Adrenal gland (tissue), 19 donors: ENCODE measurements at places on chromosomes 5 and 9. TPM values are rescaled to one million over a fixed set of nuclear protein-coding genes. Genes with fewer than 3 reads are reported as not detected.
A peak's percentile ranks its signal among the peaks of the same experiment; 100 is the strongest.

ANKRD34B gene
- polyA plus RNA-seq: not detected

LMAN2 gene
- 97.4 TPM for polyA plus RNA-seq

DNA sequence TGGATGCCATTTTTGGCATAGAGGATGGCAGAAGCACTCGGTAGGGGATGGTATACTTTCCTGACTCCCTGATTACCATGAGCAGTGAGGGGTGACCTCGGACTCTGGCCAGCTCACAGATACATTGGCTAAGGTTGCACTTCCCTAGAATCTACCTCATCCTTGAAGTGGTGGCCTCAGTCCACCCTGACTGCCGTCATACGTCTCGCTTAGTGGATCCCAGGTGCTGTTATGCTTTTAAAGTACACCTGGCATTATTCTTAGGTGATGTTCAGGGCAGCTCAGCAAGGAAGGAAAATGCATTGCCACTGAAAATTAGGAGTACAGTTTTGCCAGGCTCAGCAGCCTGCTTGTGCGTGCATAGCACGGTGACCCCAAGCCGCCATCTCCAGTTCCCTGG is 87.3 kb downstream of the SYK start:
- no peak overlapping the region for H3K4me3 ChIP-seq
- H3K27me3 ChIP-seq: no peaks in the 10 kb centered on the region
- no peak overlapping the region for H3K27ac ChIP-seq

ENHO gene
- polyA plus RNA-seq: 0.24 TPM

- H3K4me3 ChIP-seq: no peak overlapping the region
- no peaks in the 10 kb centered on the region for H3K36me3 ChIP-seq
- H3K4me1 ChIP-seq: no peaks in the 10 kb centered on the region
- H3K27ac ChIP-seq: no peak overlapping the region
- DNase-seq: peak; percentile 46
Measured at GRCh38 chr9:93827545-93828330, 127.4 kb downstream of the BARX1 start.

DNA sequence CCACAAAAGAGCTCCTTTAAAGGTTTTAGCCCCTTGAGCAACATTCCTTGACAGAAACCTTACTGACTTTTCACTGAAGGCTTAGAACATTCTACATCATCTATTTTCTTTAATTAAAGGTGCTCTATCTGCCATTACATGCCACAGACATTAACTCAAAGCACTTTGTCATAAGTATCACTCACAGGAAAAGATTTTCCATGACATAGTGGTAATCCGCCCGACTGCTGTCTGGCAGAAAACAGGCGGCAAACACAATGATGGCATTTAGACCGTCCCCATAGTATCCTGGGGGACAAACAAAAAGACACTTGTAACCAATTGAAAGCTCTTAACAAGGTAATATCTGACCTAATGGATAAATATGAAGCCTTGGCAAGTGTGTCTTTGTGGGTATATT is 126.2 kb upstream of the PCA3 start:
- H3K4me1 ChIP-seq: no peaks in the 10 kb centered on the region
- H3K27ac ChIP-seq: no peak overlapping the region
- no peak overlapping the region for H3K4me3 ChIP-seq
- H3K27me3 ChIP-seq: no peaks in the 10 kb centered on the region

DNA sequence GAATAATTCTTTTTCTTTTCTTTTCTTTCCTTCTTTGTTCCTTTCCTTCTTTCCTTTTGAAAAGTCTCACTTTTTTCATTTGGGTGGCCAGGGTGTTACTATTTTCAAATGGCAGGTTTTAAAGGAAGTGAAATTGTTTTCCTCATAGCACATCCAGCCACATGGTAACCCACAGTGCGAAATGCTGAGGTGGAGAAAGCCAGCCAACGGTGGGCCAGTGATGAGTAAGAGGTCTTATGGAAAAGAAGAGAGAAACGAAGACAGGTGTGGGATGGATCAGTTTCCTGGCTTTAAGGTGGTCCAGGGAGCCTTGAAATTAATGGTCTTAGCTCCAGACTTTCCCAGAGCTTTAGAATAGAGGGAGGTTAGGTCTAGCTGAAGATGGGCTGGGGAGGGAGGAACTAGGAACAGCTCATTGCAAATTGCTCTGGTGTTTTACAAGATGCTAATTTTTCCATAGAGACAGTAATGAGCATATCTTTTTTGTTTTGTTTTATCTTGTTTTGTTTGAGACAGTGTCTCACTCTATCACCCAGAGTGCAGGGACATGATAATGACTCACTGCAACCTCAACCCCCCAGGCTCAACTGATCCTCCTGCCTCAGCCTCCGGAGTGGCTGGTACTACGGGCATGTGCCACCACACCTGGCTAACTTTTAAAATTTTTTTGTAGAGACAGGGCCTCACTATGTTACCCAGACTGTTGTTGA is 17.8 kb downstream of the ITK start:
- H3K36me3 ChIP-seq: no peaks in the 10 kb centered on the region
- H3K27me3 ChIP-seq: no peaks in the 10 kb centered on the region
- no peaks in the 10 kb centered on the region for H3K4me1 ChIP-seq
- H3K4me3 ChIP-seq: no peak overlapping the region

DNA sequence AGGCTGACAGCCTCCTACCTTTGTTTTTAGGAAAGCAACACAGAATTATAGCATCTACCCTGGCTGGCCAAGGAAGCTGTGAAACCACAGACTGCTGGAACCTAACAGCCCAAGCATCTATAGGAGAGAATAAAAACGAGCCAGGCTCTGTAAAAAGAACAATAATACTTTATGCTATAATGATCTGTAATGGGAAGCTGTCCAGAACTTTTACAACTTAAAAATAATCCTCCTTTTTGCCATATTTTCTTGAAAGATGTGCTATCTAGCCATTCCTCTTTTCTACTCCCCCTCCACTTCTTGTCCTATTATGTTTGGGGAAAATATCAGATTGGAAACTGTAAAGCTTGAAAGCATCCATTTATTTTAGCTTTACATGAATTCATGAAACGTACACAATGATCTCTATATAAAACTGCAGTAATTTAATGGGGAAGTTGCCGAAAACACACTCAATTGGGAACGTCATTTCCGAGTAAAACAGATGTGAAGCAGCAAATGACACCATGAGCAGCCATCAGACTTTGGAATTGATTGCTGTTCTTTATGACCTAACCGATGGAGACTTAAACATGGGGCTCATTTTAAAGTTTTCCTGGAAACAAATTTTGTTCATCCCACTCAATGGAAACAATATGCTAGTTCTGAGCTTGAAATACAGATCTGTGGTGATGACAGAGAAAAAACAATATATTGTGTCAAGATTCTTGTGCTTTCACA is 450.3 kb upstream of the CLINT1 start:
- H3K4me1 ChIP-seq: no peaks in the 10 kb centered on the region
- no peak overlapping the region for H3K4me3 ChIP-seq
- H3K36me3 ChIP-seq: no peaks in the 10 kb centered on the region
- H3K27me3 ChIP-seq: no peaks in the 10 kb centered on the region
- H3K27ac ChIP-seq: no peak overlapping the region
- no peak for DNase-seq

- no peaks in the 10 kb centered on the region for H3K4me1 ChIP-seq
- H3K36me3 ChIP-seq: no peaks in the 10 kb centered on the region
- no peak overlapping the region for H3K27ac ChIP-seq
- H3K4me3 ChIP-seq: no peak overlapping the region
- DNase-seq: no peak
- no peaks in the 10 kb centered on the region for H3K27me3 ChIP-seq
Measured at GRCh38 chr9:8815931-8816330, 1016.4 kb upstream of the DMAC1 start.

- no peak for DNase-seq
- no peaks in the 10 kb centered on the region for H3K27me3 ChIP-seq
- no peaks in the 10 kb centered on the region for H3K36me3 ChIP-seq
Measured at GRCh38 chr5:53944981-53945380, 365.4 kb downstream of the ARL15 start.

DNA sequence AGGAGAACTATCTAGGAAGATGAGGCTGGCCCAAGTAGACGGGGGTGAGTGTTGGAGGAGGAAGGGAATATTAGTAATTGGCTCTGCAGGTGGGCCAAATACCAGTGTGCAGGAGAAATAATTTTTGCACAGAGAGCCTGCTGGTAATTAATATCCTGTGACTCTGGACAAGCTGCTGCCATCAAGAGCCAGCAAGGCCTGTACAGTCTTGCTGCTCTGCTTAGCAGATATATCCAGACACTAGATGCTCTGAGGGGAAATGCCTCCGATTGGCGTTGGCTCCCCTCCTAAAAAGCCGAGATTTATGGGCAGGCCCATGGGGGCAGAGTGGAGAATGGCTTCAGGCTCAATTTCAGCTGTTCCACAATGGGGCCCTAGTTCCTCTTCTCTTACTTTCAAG is 29.6 kb upstream of the ASTN2 start:
- DNase-seq: no peak
- no peaks in the 10 kb centered on the region for H3K4me1 ChIP-seq
- no peaks in the 10 kb centered on the region for H3K36me3 ChIP-seq

PLAC8L1 gene
- polyA plus RNA-seq: 1.2 TPM

DNA sequence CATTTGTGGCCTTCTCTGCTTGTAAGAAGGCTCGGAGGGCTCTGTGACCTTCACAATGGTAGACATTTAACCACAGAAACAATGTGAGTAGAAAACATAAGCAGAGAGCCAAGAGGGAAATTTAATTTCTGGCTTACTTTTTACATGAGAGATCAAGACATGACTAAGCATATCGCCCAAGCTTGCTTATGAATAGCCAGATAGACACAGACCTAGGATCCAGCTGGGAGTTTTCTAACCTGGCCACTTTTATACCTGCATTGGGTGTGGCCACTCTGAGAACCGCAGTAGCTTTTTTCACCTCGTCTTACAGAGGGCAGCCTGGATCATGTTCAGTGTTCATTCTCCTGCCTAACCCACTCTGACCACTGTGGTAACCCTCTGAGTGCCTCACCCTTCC is 244.9 kb upstream of the KCNN2 start:
- no peak for DNase-seq
- H3K36me3 ChIP-seq: no peaks in the 10 kb centered on the region
- H3K27ac ChIP-seq: no peak overlapping the region
- no peak overlapping the region for H3K4me3 ChIP-seq
- H3K27me3 ChIP-seq: no peaks in the 10 kb centered on the region

LECT2 gene
- not detected for polyA plus RNA-seq

DNA sequence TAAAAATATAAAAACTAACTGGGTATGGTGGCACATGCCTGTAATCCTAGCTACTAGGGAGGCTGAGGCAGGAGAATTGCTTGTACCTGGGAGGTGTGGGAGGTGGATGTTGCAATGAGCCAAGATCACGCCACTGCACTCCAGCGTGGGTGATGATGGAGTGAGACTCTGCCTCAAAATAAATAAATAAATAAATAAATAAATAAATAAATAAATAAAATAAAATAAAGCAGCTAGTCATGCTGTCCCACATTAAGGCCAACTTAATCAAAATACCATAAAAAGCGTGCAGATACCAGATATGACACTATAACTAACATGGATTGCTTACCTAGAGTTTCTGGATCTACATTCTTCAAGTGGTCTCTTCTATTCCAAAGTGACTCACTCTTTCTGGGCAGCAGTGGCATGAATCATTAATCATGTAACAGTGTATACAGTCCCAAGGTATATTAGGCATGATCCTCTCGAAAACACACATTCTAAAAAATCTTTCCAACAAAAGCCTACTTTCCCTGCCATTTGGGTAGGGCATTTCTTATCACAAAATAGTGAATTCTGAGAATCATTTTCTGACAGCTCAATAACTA is 187.1 kb downstream of the ELAVL2 start:
- no peak overlapping the region for H3K4me3 ChIP-seq
- no peak overlapping the region for H3K27ac ChIP-seq
- H3K4me1 ChIP-seq: no peaks in the 10 kb centered on the region
- no peaks in the 10 kb centered on the region for H3K36me3 ChIP-seq
- no peaks in the 10 kb centered on the region for H3K27me3 ChIP-seq
- DNase-seq: no peak

DNA sequence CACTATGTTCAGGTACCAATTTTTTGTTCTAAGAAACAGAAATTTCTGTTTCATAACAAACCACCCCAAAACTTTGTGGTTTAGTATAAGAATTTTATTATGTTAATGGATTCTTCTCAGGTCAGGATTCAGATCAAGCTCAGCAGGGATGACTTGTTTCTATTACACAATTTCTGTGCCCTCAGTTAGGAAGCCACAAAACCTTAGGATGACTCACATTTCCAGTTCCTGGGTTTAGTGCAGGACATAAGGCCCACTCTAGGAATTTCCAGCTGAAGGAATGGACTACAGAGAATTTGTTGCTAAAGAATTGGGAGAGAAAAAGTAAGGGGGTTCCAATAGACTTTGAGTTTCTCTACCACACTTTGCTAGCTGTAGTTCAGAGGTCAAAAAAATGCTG is 629.3 kb downstream of the ANXA1 start:
- H3K4me3 ChIP-seq: no peak overlapping the region
- no peak for DNase-seq
- no peaks in the 10 kb centered on the region for H3K27me3 ChIP-seq
- no peaks in the 10 kb centered on the region for H3K36me3 ChIP-seq
- no peaks in the 10 kb centered on the region for H3K4me1 ChIP-seq

GRCh38 chr5:19987612-19988361 is at the start of gene CDH18:
TSS of gene CDH18 (minus strand) at chr5:19988200. CDS start at chr5:19838986, 149,214 bp downstream.
- H3K4me1 ChIP-seq: no peaks in the 10 kb centered on the region
- no peak within 1 kb of the TSS for H3K27ac ChIP-seq
- DNase-seq: peak; percentile 28
- H3K27me3 ChIP-seq: no peaks in the 10 kb centered on the region
- no peak within 1 kb of the TSS for H3K4me3 ChIP-seq
- no peaks in the 10 kb centered on the region for H3K36me3 ChIP-seq

DNA sequence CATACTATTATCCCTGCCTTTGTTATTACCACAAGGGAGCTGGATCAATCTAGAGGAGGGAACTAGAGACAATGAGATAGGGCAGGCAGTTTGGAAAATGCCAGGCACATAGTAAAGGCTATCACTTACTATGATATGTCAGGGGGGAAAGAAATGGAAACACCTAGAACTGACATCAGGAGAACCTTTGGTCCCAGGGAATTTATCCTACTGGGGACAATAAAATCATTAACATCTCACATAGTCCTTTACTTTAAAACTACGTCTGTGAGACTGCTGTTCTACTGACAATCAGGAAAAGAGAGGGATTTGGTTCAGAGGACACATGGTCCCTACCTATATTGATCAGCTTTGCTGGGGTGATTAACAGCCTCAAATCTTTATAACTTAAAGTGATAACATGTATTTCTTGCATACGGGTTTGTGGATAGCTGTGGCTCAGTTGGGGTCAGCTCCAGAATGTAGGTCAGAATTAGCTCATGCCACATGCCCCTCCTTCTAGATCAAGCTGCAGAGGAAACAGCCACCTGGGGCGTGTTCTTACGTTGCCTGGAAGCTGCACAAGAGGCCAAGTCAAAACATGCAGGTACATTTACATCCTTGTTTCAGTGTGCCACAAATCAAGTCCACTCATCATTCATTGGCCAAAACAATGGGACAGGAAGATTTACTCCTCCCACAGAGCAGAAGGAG is 43.9 kb upstream of the ALDOB start:
- H3K36me3 ChIP-seq: peaks cover 19% of the 10 kb centered on the region
- no peak overlapping the region for H3K4me3 ChIP-seq
- DNase-seq: no peak
- peaks cover 23% of the 10 kb centered on the region for H3K4me1 ChIP-seq

ARL14EPL gene
- not detected for polyA plus RNA-seq
